DMS 273 treated with DMSO at 0.1 percent for 48 hours (cell line): ENCODE measurements at places on chromosomes 11 and 22.

GRCh38 chr11:72657411-72658100, 16.7 kb downstream of the PDE2A start:
- no peak for DNase-seq

DNA sequence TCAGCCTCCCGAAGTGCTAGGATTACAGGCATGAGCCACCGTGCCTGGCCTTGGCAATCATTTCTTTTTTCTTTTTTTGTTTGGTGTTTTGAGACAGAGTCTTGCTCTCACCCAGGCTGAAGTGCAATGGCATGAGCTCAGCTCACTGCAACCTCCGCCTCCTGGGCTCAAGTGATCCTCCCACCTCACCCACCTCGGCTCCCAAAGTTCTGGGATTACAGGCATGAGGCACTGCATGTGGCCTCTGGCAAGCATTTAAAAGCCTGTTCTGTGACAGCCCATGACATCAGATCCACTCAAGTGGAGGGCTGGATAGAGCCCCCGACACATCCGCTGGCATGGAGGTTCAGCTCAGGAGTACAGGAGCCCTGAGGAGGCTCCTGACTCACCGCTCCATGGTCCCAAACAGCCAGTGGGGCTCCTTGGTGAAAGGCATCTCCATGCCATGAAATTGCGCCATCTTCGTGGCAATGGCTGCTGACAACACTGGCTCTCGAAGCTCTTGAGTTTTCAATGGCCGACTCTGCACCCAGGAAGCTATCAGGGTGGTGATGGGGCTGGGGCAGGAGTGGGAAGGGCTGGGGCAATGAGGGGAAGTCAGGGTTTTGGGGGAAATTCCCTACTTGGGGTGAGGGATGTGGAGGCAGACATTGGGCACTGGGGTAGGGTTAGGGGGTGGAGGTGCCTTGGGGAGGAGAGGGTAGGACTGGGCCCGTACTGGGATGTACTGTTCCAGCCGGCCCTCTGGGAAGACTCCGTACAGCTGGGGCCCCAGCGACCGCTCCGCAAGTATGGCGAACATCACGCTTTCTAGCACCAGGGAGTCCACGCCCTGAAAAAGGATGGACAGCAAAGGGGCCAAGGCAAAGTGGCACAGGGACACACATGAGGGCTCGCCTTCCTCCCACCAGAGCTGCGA, 1.4 kb downstream of the CHKB start:
- no peak for DNase-seq

- DNase-seq, result no peak
Measured at GRCh38 chr11:69437001-69437875, 44.2 kb upstream of the LINC01488 start.

DNA sequence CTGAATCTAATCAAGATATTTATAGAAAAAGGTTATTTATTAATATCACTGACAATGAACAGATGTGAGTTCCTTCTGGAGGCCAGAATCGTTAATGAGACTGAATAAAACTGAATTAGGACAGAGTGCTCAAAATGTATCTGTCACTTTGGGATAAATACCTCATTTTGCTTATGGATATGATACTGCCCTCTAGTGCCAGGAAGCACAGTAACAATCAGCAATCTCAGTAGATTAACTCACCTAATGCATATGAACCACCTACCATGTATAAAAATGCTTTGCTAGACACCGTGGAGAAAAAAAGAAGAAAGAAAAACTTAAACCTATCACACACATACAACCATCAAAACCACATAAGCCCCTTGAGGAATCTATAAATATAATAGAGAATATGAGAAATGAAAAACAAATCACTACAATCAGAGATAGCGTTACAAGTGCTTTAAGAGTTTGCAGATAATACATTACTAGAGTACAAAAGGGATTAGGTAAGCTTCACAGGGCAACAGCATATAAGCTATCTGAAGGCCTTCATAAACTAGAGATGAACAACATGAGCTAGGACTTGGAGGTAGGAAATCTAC, 117.4 kb downstream of the SGSM3 start:
- DNase-seq, result no peak

GRCh38 chr11:117842131-117842941, 17.8 kb upstream of the FXYD2 start:
- no peak for DNase-seq

DNA sequence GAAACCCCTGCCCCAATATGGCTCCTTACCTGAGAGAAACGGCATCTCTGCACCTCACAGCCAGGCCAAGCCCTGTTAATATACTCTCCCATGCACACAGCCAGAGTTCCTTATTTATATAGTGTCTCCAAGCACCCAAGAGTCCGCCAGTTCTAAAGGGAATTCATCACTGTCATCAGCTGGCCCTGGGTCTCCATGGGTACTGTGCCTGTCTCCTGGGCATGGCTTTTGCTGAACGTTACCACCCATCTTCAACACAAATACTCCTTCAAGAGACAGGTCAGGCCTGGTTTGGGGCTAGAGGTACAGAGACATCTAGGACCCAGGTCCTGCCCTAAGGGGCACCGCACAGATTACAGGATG, 1.6 kb upstream of the ATG16L2 start:
- DNase-seq, result no peak

DNA sequence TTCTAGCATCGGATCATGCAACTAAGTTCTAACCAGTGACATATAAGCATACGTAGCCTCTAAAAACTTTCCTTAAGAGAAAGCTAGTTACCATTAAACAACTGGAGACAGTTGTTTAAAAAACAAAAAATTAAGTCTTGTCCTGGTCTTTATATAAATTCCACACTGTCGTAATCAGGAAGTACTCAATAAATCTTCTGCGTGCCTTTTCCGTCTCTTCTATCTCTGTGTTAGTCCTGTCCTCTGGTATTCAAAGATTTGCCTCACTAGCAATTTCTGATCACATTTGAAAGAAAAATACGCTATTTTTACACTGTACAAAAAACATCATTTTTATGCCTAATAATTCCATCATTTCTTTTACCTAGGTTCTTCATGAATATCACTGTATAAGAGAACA, 10.0 kb upstream of the SLC25A17 start:
- no peak for DNase-seq

- DNase-seq, result no peak
Measured at GRCh38 chr11:2651054-2651617, 48.7 kb downstream of the KCNQ1OT1 start.
